Right lung (tissue), 10 donors: ENCODE measurements at places on chromosomes 5 and 9. TPM values are rescaled to one million over a fixed set of nuclear protein-coding genes. Genes with fewer than 3 reads are reported as not detected.

The PCDHA9 gene
- 0.04 TPM for polyA plus RNA-seq

The GABRA6 gene
- polyA plus RNA-seq = not detected

The CTXN3 gene
- not detected for polyA plus RNA-seq

GRCh38 chr5:148991566-148991965 lies 71.3 kb downstream of the SH3TC2 start:
- DNase-seq = no peak

DNA sequence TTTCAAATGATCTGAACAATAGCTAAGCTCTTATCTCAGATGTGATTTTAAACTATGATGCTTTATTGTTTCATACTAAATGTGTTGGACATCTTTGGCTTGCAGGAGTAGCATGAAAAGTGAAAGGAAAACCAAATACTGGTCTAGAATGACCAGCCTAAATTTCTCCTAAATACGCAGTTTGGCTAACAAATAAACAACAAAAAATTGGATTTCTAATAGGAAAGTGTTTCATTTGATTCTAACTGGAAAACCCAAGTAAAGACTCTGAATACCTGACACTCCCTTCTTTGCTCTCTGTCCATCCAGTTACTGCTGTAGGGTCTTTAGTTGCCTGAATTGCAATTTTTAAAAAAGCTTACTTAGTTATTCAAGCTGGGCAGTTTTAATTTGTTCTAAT lies 111.7 kb upstream of the ACOT12 start:
- DNase-seq = no peak

DNA sequence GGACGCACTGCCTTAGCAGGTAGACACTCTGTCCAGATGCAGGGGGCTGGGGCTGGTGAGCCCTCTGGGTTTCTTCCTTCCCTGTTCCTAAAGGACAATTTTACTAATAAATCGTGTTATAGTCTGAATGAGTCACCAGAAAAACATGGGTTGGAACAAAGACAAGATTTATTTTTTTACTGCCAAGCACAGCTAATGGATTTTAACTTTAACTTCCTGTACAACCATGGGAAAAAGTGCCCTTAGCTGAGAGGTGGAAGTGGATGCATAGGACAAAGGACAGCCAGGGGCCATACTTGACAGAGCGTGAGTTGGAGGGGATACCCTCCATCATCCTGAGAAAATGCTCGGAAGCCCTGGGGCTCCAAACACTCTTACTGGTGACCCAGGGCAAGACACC lies 300.7 kb downstream of the MSX2 start:
- no peak for DNase-seq

DNA sequence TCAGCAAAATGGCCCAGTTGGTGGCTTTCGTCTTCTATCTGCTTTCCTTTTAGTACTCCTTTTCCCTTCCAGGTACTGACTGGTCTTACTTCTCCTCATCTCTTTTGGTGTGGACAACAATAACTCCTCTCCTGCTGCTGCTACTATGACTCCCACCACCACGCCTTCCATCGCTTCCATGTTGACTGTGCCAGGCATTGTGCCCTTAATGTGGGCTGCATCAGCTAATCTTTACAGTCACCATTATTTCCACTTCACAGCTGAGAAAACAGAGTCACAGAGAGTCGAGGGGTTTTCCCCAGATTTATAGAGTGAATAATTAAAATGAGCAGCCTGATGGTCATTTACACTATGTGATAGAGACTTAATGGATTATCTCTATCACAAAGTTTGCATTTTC lies 184.9 kb upstream of the IL12B start:
- DNase-seq = no peak

DNA sequence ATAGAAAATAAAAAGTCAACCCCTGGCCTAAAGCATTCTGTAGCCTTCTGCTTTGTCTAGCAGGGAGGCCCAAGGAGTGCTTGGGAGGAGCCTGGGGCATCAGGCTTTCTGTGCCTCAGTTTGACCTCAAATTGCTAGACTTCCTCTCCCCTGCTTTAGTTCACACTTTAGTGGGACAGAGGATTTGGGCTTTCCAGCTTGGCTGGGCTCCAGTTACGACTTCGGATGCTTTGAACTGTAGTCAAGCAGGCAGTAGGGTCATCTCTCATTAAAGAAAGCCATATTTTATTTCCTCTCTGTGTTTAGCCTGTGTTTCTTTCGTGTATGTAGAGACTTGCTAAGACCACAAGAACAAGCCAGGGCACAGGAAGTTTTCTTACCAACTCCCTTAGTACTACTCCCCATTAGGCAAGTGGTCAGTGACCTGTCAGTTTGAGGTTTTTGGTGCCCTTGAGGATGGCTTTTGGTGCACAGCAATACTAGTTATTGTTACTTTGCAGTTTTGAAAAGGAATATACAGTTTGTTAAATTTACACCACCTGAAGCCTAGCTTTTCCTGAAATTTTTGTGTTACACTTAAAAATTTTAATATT lies 334.7 kb downstream of the NDUFS4 start:
- no peak for DNase-seq

DNA sequence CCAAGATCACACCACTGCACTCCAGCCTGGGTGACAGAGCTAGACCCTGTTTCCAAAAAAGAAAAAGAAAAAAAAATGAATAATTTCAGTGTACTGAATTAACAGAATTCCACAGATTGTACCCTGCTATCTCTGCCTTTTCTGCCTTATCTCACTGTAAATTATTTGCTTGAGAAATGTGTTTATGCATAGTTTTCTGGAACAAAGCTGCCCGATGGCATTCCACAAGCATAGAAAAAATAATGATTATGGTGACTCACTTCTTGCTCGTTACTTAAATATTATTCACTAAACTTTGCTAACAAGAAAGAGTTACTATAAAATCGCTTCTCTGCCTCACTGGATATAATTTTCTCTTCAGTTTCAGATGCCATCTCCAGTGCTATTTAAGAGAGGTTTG lies 88.7 kb upstream of the FAM169A start:
- DNase-seq = no peak

- DNase-seq = no peak
Observed at GRCh38 chr9:126027566-126027965, 280.4 kb downstream of the PBX3 start.

GRCh38 chr5:41246376-41246775 lies 33.0 kb upstream of the C6 start:
- no peak for DNase-seq

GRCh38 chr5:9440517-9440916 lies 105.4 kb downstream of the SEMA5A start:
- DNase-seq = no peak

DNA sequence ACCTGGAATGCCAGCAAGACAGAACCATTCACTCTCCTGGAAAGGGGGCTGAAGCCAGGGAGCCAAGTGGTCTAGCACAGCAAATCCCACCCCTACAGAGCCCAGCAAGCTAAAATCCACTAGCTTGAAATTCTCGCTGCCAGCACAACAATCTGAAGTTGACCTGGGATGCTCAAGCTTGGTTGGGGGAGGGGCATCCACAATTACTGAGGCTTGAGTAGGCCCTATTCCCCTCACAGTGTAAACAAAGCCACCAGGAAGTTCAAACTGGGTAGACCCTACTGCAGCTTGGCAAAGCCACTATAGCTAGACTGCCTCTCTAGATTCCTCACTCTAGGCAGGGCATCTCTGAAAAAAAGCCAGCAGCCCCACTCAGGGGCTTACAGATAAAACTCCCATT lies 17.3 kb downstream of the RIGI start:
- no peak for DNase-seq
